ENCODE measurements at places on chromosomes 2 and 18. TPM values are rescaled to one million over a fixed set of nuclear protein-coding genes. Genes with fewer than 3 reads are reported as not detected.

DNA sequence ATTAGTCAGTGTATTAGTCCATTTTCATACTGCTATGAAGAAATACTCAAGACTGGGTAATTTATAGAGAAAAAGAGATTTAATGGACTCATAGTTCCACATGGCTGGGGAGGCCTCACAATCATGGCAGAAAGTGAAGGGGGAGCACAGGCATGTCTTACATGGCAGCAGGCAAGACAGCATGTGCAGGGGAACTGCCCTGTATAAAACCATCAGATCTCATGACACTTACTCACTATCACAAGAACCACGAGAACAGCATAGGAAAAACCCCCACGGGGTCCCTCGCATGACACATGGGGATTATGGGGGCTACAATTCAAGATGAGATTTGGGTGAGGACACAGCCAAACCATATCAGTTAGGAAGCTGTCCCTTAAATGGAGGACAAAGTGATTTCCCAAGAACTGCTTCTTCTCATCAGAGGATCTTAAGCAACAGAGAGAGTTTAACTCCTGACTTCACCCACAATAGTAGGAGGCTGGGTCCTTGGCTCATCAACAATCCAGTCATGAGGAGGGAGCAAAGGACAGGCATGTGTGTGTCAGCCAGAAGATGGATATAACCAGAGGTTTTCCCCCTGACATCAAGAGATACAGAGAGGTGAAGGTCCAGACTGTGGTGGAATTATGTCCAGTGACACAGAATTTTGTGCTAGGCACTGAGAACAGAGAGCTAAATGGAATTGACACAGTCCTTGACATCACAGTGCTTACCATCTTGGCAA, 203.8 kb upstream of the SH3BP4 start:
- DNase-seq: no peak

- DNase-seq: peak; percentile 14
Measured at GRCh38 chr2:140376686-140377085, 1596.5 kb upstream of the NXPH2 start.

The IMPACT gene
- total RNA-seq: 38.0 TPM

- DNase-seq: no peak
Measured at GRCh38 chr2:196974970-196975369, 48.5 kb upstream of the PGAP1 start.

DNA sequence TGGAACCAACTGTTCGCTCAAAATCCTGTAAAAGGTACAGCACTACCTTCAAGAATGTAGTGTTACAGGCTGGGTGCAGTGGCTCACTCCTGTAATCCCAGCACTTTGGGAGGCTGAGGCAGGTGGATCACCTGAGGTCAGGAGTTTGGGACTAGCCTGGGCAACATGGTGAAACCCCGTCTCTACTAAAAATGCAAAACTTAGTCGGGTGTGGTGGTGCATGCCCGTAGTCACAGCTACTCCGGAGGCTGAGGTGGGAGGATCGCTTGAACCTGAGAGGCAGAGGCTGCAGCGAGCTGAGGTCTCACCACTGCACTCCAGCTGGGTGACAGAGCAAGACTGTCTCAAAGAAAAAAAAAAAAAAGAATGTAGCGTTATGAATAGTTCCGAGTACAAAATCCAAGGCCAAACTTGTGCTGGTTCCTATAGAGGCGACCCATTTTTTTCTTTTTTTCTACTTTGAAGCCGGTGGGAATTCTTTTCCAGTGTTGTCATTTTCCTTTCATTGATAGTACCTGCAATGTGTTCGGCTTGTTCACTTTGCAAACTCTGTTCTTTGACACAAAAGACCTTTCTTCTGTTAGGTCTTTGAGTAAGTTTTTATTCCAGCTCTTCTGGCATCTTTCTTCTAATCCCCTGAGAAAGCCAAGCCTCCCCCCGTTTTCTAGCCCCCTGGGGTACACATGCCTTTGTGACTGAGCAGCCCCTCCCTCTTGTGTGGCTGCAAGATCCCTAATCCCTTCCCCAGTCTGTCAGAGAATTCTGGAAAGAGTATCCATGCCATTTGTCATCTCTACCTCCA, 25.1 kb downstream of the INPP5D start:
- DNase-seq: no peak

GRCh38 chr2:127680706-127681287, 5.5 kb upstream of the LIMS2 start:
- no peak for DNase-seq

GRCh38 chr2:132703396-132703795, 33.4 kb upstream of the LYPD1 start:
- DNase-seq: no peak

- no peak for DNase-seq
Measured at GRCh38 chr2:239674981-239675825, 274.4 kb upstream of the HDAC4 start.
